Brain (organoid and tissue), 16 donors: ENCODE measurements at places on chromosomes 7 and 10. TPM values are rescaled to one million over a fixed set of nuclear protein-coding genes. Genes with fewer than 3 reads are reported as not detected.

Gene SPDYE18
- not detected for polyA plus RNA-seq

Gene CDH23
- 5.9 TPM for polyA plus RNA-seq

Gene NET1
- polyA plus RNA-seq = 44.3 TPM

Gene DRGX
- 0.12 TPM for polyA plus RNA-seq

Gene FRMPD2
- 1.3 TPM for polyA plus RNA-seq

Gene SGPL1
- polyA plus RNA-seq = 61.3 TPM

Gene MICU1
- polyA plus RNA-seq = 99.5 TPM

Gene KIF11
- 11.4 TPM for polyA plus RNA-seq

Gene SPDYE16
- not detected for polyA plus RNA-seq

Gene SAP25
- 0.81 TPM for polyA plus RNA-seq

Gene OR9A2
- polyA plus RNA-seq = not detected

Gene FGFR2
- polyA plus RNA-seq = 88.5 TPM

Gene SRRM3
- polyA plus RNA-seq = 20.5 TPM

Gene SPDYE1
- polyA plus RNA-seq = not detected
